ENCODE measurements at places on chromosomes 12 and 14. TPM values are rescaled to one million over a fixed set of nuclear protein-coding genes. Genes with fewer than 3 reads are reported as not detected.

MAP4K5 gene
- total RNA-seq = 40.9 TPM

IRAK3 gene
- total RNA-seq = 47.8 TPM

GYS2 gene
- total RNA-seq = not detected

SERPINA10 gene
- total RNA-seq = not detected

KLRK1 gene
- 2.9 TPM for total RNA-seq

PPP1R1A gene
- total RNA-seq = 0.98 TPM

Measured in lung (tissue), 17 donors.